Activated T-helper 1 cell treated with anti-CD3 and anti-CD28 coated beads, Interleukin-2, amount 50 U/mL, for 16 hours (primary cell): ENCODE measurements at places on chromosomes 2 and 18.

DNA sequence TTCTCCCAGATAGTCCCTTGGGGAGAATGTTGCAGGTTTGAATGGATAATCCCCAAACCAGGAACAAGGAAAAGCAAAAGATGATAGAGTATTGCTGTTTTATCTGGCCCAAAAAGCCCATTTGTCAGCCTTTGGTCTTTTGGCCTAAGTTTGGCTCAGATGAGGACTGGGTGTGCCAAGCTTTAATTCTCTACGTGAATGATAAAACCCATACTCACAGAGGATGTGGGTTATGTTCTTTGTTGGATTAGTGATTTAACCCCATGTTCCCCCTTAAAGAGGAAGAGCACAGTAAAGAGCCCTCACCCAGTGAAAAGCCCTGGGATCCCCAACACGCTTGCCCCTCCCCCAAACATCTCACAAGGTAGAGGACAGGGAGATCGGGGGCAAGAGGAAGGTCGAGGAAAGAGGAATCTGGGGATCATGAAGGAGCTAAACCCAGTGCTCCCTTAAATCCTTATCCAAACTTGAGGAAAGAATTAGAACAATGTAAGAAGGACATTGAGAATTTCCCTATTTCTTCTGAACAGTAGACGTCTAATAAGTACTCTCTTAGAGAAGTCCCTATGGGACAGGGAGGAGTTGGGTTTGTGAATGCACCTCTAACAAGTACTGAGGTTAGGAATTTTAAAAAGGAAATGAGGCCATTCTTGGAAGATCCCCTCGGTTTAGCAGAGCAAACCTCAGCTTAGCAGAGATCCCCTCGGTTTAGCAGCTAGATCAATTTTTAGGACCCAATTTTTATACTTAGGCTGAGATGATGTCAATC, 105.0 kb downstream of the HIBCH start:
- DNase-seq, result no peak

DNA sequence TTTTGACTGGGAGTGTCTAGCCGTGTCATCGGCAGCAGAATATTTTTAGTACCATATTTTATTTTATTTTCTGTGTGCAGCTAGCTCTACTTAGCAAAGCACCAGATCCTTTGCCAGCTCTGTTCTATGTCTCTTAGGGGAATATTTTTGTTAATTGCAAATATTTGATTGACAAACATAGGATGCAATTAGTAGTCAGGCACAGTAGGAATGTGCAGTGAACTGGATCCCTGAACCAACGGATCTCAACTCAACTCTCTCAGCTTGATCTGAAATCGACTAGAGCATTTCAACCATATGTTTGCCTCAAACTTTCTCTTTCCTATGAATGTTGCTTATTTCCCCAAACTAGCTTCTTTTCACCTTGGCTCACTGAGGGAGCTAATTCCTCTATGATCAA, 998.0 kb upstream of the FANCL start:
- no peak for DNase-seq

- no peak for DNase-seq
These were observed 136.8 kb upstream of the OTOS start for GRCh38 chr2:240277073-240277806.

DNA sequence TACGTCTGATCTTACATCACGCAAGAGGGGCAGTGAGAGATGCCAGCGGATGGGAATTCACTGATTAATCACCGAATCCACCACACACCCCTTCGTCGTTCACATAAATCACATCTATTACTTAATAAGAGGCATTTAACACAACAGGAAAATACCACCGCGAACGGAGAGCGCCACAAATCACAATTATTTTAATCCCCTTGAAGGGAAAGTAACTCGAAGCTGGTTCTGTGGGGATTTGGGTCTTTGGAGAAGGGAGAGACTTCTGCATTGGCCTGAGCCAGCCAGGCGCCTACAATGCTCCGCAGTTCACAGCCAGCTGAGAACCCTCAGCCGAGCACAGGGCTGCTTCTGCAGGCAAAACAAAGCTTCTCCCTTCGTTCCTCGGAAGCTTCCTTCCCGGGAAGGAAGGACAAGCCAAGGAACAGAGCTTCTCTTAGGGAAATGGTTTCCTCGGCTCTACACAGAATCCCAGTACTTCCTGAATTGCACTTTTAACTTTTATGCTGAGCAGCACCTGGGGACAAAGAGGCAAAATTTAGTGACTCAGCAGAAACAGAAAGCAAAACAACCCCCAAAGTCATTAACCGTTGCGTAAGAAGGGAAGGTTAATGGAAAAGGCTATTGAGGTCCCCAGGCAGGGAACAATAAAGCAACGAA, at the start of gene LRP1B:
TSS of gene LRP1B (minus strand) at position 7 of the 660 bp plus-strand sequence. CDS start 287 bp downstream, outside the sequence.
- no peak for DNase-seq

DNA sequence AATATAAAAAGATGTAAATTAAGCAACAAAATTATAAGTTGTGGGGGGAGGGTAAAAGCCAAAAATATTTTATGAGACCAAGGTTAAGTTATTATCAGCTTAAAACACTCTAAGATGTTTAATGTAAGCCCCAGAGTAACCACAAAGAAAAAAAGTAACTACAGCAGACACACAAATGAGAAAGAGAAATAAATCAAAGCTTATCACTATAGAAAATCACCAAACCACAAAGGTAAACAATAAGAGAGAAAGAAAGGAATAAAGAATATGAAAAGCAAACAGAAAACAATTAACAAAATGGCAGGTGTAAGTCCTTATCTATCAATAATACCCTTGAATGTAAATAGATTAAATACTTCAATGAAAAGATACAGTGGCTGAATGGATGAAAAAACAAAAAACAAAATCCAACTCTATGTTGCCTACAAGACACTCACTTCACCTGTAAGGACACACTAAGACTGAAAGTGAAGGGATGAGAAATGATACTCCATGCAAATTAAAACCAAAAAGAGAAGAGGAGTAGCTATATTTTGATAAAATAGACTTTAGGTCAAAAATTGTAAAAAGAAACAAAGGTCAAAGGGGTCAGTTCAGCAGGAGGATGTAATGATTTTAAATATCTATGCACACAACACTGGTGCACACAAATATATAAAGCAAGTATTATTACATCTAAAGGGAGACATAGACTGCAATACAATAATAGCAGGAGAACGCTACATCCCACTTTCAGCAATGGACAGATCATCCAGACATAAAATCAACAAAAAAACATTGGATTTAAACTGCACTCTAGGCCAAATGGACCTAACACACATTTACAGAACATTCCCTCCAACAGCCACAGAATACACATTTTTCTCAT, 80.7 kb downstream of the PTPN2 start:
- DNase-seq, result no peak

DNA sequence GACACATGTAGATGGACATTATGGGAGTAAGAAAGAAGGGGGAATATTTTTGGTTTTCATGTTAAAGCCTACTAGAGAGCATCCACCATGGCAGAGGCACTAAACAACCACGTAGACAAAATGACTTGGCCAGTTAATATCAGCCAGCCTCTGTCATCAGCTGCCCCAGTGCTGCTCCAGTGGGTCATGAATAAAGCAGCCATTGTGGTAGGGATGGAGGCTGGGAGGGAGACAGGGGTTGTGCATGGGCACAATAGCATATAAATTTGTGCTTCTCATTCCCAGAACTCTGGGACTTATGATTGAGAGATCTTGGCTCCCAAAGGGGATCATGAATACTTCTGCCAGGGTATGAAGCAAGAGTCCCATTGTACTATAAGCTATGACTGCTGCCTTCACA, 31.1 kb upstream of the CXCR4 start:
- DNase-seq, result no peak
